Stimulated activated CD8-positive, alpha-beta memory T cell treated with anti-CD3 and anti-CD28 coated beads, Interleukin-15, amount 100 ng/mL, for 4 hours (primary cell): ENCODE measurements at places on chromosomes 5 and 9.

DNA sequence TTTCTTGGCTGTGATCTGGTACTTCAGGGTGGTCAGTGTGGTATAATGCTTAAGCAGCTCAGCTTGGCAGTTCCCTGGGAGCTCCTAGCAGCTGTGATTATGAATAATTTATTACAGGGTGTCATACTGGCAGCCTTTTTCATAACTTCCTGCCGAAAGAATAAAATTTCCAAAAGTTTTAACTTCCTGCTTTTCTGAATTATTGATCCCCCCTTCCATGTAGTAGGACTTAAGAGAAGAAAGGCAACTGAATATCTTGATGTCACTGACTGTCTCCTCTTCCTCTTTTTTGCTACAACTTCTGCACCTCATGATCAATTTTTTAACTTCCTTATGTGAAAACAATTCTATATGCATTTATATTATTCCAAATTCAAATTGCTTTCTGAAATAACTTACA, 74.3 kb upstream of the SPEF2 start:
- DNase-seq, result no peak

DNA sequence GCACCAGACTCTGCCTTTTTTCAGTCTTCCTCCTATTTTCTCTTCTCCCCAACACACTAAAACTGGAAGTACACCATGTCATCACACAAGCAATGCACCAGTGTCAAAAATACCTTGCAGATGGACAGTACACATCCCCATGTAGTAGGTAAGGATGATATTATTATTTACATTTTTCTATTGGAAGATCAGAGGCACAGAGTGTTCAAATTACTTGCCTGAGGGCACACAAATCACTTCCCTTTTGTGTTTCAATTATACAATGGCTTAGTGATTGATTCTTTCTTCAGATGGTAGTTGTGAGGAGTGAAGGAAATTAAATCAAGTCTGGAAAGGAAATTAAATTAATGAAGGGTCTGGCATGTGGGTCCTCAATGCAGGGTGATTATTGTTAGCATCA, 39.6 kb downstream of the CTSL start:
- DNase-seq, result no peak

DNA sequence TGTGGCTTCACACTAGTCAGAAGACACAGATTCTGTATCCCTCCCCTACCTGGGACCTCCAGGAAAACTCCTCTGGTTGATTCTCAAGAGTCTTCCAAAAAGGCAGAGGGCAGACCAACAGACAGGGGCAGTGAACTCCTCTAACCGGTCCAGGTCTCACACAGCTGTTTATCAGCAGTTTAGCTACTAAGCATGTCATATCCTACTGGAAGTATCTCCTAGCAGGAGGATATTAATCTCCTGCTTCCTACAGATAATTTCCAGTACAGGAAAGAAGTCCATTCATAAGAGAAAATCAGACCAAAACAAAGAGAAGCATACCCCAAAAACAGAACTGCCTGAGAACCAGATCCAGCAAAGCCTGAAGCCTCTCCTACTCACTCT, 64.3 kb downstream of the DTWD2 start:
- no peak for DNase-seq

DNA sequence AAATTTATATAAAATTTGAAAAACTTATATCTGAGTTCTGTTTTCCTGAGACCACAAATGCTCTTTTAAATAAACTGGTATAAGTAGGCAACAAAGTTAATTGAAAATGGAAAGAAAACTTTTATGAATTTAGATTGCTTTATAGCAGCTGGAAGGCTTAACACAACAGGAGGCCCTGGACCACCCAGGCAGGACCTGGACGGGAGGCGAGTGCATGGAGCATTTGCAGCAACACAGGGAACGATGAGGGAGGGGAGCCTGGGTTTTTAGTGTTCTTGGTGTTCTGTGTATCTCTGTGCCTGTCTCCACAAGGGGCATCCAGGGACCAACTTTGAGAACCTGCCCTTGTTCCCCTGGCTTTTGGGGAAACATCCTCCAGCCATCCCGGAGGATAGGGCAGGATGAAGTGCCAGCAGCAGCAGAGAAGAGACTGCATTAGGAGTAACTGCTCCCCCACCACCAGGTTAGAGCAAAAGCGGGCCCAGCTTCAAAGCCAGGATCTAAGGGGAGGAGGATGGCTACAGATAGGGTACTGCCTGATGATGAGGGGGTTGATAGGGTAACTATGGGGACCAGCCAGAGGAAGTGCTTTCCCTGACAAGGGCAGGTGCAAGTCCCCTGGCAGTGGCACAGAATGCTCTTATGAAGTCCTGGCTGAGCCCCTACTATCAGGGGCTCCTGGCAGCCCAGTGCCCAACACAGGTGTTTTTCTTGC, 6.7 kb upstream of the SPATA31E1 start:
- DNase-seq, result no peak

- no peak for DNase-seq
Observed at GRCh38 chr5:127863610-127864395, 160.6 kb downstream of the CCDC192 start.

DNA sequence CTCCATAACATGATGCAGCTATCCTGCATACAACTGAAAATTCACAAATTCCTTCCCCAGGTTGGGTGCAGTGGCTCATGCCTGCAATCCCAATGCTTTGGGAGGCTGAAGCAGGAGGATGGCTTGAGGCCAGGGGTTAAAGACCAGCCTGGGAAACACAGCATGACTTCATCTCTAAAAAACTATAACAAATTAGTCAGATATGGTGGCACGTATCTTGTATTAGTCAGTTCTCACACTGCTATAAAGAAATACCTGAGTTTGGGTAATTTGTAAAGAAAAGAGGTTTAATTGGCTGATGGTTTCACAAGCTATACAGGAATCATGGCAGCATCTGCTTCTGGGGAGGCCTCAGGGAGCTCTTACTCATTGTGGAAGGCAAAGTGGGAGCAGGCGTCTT, 56.4 kb upstream of the DAPK1 start:
- DNase-seq, result no peak

DNA sequence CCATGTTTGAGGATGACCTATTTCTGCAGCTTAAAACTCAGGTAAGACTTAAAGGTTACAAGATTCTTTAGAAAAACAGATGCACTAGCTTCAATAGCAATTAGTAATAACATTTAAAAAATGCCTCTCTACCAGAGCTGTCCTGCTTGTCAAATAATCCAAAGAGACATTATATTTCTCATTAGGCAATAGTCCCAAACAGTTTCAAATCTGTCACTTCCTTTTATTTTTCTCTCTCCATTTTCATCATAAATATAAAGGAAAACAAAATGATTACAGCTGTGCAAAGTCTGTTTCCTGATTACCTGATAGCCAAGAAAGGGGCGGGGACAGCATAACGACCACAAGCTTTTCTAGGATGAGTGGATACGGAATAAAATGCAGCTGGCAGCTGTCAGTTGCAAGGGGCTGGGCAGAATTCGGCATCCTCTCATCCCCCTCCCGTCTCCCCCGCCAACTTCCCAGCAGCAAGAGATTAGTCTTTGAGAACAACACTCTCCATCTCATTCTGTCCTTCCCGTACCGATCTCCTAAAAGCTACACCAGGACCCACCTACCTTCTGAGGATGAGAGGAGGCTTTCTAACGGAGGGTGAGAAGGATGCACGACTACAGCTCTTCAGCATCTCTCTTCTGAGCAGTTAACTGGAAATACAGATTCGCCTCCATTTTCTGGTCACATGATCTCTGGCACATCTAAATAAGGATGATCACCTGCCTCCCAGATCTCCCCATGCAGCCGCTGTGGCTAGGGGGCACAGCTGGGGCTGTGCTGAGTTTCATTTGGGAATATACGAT, 72.5 kb upstream of the PCA3 start:
- DNase-seq, result no peak

DNA sequence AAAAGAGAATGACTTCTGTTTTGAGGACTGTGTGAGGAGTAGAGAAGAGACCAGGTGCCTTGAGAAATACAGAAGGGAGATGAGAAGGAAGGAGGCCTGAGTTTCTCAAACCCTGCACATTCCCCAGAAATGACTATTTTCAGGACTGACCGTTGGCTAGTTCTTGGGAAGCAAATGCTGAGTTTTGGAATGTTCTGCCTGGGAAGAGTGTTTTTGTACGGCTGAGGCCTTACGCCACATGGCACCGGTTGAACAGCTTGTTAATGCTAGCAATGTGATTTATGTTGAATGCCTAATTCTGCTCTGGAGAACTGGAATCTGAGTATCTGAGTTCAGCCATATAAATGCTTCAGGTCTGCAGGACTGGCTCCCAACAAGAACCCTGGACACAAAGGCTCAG, 152.7 kb upstream of the ADAMTS16 start:
- DNase-seq, result no peak

GRCh38 chr9:131554087-131554842, 8.9 kb downstream of the PRRT1B start:
- DNase-seq, result no peak

DNA sequence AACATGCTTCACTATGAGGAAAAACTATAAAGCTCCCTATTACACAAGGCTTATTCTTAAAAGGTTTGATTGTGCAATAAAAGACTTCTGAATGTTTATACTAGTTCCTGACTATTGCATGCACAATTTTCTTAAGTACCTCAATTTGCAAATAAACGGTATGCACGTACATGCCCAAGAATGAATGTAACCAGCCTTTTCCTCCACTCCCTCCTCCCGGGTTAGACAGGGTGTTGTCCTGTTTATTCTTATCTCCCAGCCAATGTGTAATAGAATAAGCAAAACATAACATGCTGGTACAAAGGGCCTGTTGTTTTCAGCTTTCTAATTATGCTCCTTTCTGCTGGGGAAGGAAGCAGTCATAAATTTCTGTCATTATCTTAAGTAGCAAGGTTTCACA, 79.1 kb downstream of the AOPEP start:
- no peak for DNase-seq

DNA sequence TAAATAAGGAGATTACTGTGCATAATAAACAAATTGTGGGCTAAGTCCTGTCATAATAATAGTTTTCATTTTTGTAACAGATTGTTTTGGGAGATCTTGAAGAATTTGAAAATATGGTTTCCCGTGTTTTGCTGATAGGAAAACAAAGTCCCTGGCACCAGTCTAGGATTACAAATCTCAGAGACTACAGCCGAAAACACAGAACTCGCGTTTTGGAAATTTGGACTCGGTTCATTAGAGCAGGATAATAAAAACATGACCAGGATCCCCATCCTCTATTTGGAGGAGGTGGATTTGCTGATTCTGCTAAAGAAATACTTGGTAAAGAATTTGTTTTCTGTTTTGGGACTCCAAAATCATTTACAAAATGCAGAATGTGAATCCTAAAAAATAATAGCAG, 1194.4 kb downstream of the DTWD2 start:
- DNase-seq, result no peak

DNA sequence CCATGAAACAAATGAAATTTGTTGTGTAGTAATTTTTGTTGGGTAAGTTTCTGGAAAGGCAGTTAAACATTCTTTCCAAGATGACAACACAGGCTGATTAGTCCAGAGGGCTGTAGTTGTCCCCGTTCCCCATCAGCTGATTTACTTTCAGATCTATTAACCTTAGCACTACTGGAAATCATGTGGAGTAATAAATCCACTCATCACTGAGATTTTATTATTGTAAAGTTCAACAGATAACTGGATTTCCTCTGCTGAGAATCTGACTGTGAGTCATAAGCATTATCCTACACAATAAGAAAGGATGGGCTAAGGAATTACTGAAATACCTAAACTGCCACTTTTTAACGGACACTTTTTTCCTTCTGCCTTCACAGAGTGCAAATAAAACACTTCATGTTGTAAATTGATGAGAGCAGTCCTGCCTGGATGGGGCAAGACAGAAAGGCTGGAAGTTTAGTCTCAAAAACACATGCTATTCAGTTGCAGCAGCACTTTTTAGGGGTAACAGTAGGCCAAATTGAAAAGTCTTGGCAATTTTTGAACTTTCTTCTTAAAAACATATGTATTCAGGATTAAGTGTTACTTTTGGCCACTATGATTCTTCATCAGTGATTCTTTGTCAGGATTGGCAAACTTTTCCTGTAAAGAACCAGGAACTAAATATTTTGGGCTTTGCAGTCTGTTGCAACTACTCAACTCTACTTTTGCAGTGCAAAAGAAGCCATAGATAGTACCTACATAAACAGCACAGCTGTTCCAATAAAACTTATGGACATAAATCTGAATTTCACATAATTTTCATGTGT, 7.0 kb downstream of the STOM start:
- no peak for DNase-seq

DNA sequence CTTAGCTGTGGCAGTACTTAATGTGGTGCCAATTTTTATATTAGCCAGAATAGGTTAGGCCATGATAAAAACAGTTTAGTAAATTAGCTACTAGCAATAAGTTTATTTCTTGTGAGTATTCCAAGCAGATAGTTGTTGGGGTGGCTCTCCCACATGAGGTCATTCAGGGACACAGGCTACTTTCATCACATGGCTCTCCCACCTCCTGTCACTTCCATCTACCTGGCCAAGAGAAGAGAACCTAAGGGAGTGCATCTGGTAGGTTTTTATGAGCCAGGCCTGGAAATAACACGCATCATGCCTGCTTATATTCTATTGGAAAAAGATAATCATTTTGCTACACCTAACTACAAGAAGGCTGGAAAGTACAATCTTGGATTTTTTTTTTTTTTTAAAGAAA, 161.4 kb upstream of the CCNH start:
- DNase-seq, result no peak

DNA sequence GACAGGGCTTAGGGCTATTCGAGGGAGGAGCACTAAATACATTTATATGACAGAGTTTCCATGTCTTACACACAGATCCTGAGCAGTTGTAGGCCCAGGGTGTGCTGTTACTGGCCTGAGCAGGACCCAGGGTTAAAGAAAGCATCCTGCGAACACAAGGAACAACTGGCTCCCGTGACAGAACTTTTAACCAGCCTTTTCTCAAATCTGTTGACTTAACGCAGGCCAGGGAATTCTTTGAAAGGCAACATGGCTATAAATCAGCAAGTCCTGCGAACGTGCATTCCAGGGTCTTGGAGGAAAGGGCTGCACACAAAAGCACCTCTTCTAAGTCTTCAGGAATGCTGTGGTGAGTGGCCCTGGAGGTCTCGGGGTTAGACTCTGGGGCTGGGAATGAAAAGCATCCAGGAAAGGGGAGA, 45.2 kb upstream of the ANKRD55 start:
- DNase-seq, result no peak

DNA sequence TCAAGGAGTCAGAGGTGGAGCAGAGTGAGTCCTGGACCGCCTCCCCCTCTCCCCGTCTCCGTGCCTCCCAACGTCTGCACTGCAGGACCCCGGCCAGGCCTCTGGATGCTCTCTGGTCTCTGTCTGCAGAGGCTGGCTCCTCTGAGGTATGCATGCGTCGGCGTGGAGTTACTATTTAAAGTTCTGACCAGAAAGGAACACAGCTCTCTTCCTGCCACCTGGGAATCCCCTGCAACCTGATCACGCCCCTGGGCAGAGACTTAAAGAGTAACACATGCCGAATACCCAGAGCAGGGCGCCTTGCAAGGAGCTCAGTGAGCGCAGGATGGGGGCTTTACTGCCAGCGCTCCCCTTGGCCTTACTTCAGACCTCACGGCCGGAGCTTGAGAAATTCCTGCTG, 16.0 kb downstream of the ANXA6 start:
- DNase-seq, result peak; percentile 47

- no peak for DNase-seq
Observed at GRCh38 chr5:161288071-161288470, 258.5 kb downstream of the GABRB2 start.
